ENCODE measurements at places on chromosomes 13 and 19.

DNA sequence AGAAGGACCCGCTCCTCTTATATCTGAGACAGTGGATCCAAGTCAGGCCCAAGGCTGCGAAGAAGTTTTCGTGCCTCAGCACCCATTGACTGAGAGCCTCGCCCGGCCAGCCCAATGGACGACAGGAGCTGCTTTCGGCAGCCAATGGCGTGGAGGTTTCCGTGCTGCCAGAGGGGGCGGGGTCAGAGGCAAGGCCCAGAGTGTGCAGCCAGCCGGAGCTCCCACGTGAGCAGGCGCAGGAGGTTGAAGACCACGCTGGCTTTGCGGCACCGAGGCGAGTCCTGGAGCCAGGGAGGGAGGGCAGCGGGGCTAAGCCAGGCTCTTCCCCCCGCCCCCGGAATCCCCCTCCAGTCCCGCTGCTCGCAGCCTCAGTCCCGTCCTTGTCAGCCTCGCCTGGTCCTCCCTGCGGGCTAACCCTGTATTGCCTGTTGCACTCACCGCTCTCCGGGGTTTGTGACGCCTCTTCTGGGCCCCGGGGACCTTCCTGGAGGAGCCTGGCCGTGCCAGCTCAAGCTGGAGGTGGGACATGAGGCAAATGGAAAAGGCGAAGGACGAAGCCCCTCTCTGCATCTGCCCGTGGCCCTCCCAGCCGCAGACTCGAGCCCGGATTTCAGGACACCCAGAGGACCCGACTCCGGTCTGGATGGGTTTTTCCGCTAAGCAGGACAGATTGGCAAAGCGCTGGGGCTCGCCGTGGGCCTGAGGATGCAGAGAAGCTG, 1.5 kb downstream of the IFNL4 start:
- peak; percentile 30 for DNase-seq

DNA sequence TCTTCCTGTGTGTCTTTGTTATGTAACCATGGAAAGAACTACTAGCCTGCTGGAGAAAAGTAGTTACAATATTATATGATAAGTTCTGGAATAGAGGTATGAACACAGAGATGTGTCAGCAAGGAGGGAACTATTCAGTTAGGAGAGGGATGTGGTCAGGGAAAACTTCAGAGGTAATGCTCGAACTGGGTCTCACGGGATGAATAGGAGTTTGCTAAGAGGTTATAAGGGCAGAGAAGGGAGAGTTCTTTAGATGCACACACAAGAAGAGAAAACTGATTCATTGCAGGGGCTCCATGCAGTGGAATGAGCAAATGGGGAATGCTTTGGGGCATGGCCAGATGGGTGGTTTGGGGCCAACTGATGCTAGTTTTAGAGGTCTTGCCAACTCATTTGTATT, 46.0 kb upstream of the SIAH3 start:
- DNase-seq, result no peak

DNA sequence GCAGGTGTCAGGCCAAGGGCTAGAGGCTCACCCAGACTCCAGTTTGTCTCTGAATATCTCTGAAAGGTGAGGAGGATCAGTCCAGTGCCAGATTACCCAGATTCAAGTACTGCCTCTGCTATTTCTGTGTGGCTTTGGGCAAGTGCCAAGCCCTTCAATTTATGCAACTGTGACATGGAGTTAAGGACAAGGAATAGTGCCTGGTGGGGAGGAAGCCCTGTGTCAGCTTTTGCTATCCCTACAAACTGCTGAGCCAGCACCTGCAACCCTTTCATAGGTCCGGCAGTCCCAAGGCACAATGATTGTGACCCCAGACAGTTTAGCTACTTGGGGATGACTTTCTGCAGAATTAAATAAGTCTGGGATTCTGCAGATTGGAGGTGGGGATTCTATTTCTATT, 123.0 kb downstream of the KL start:
- no peak for DNase-seq

GRCh38 chr19:46954502-46954992, 65.1 kb upstream of the NPAS1 start:
- no peak for DNase-seq

DNA sequence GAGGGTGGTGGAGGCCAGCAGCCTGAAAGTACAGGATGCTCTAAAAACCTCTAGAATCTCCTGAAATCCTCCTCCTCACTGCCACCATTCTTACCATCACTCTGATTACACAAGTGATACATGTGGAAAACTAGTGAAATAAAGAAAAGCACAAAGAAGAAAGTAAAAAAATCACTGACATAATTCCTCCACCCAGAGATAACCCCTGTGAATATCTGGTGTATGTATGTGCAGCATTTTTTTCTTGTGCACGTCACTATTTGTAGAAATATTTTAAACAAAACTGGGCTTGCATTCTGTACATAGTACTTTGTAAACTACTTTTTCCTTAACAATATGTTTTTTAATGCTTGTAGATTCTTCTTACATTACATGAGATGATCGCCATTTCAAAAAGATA, 73.2 kb downstream of the CDADC1 start:
- DNase-seq, result no peak

DNA sequence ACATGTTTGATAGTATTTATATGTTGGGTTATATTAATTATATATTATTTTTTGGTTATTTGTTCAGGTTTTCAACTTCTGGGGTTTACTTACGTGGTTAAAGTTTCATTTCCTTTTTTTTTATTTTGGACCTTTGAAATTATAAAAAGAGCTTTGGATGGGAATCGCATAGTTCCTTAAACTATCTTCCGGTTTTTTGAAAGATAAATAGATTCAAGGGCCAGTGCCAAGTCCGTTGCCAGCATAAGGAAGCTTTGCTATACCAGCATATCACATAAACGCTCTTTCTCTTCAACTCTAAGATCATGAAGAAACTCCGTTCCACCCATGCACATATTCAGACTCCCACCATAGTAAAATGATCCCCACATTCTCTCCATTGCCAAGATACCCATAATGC, 7.4 kb upstream of the OXGR1 start:
- no peak for DNase-seq

GRCh38 chr19:35784503-35785338, 9.4 kb downstream of the ARHGAP33 start:
- no peak for DNase-seq

DNA sequence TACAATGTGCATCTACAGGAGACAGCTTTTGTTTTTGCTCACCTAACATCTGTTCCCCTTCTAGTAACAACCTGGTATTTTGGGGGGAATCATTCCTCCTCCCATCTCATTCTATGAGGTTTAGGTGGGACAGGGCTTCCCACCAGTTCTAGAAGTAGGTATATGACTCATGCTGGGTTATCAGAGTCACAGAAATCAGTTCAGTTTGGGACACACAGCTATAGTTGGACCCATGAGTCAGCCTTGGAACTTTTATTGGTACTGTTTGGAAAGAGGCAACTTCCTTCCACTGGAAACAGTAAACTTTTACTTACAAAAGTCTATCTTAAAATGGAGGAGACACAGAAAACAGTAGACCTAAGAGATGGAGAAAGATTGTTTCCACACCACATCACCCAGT, 185.5 kb downstream of the DNAJC3 start:
- DNase-seq, result no peak

- DNase-seq, result no peak
Observed at GRCh38 chr13:70568571-70568970, 460.3 kb upstream of the KLHL1 start.

DNA sequence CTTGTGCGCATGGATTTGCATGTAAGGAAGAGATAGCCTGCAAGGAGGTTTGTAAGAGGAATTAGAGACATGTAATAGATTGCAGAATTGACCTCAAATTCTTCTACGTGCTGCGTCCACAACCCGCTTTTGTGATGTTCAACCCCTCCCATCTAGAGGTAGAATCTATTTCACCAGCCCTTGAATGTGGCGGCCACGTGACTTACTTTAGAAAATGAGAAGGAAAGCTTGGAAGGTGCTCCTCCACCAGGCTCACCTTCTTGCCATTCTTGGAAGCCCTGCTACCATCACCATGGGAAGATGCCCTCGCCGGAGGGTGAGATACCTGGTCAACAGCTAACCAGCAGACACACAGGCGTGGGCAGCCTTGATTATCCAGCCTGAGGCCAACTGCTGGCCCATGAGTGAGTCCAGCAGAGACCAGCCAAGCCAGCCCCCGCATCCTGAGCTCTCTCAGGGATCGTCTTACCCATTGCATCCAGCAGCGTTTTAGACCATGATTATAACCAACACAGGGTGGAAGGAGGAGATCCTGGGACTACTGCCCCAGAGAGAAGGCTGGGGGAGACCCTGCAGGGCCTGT, 7.6 kb upstream of the PEPD start:
- DNase-seq, result no peak

GRCh38 chr13:50794226-50794625, 49.3 kb downstream of the DLEU7 start:
- no peak for DNase-seq

DNA sequence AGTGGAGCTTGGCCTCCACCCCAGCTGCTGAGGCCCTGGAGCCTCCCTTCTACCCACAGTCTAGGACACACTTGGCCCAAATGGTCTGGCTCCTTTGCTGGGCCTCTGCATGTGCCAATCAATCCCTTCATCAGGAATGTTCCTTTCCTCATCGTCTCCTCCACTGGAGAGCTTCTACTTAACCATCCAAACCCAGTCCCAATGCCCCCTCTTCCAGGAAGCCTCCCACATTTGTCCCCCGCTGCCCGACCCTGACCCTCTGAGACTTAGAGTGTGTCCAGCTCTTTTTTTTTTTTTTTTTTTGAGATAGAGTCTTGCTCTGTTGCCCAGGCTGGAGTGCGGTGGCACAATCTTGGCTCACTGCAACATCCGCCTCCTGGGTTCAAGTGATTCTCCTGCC, 2.5 kb downstream of the DUS3L start:
- no peak for DNase-seq

DNA sequence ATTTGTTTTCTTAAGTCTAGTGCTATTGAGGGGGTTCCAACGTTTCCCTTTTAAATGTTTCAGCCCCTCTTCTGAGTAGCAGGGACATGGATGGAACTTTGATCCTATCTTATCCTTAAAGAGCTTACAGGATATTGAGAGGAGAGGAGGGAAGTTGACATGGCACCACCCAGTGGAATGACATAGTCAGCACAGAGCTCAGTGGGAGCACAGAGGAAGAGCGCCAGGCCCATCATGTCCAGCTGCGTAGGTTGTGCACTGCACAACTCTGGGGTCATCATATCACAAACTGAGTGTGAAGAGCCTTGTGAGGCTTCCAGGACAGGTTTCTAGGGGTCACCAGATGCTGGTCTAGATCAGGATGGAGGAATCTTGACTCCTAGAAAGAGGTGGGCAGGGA, 4.6 kb upstream of the CDC42EP5 start:
- DNase-seq, result no peak

DNA sequence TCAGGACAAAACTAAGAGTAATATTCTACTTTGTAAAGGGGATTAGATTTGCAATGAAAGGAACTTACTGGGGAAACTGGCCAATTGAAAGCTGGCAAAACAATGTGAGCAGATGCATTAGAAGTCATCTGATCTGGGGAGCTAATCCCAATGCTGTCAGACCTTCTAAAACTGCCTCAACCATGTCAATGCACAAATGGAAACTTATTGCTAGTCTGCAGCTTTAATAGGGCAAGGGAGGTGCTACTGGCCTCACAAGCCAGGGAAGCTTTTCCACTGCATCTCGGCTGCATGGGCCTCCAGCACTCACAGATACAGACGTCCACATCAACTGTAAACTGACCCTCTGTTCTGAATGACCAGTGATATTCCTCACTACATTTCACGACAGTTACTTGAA, 154.2 kb downstream of the LHFPL6 start:
- no peak for DNase-seq

DNA sequence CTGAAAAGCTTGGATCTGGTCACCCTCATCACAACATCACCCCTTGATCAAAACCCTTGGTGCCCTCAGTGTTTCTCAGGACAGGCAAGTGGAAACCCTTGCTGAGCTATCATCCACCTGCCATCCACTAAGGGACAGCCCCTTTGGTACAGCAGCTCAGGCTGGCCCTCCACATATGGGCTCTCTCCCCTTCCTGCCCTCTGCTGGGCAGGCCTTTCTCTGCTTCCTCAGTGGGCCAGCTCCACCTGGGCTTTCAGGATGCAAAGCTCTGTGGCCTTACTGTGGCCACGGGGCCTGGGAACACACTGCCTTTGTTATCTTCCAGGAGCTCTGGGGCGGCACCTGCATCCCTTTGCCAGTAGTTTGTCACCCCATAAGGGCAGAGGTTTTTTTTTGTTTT, 4.9 kb downstream of the SUGP1 start:
- DNase-seq, result no peak
